CD4-positive, alpha-beta T cell treated with Interleukin-12 subunit alpha and Interleukin-12 subunit beta, for 1 hour (primary cell): ENCODE measurements at places on chromosomes 5 and 9.

DNA sequence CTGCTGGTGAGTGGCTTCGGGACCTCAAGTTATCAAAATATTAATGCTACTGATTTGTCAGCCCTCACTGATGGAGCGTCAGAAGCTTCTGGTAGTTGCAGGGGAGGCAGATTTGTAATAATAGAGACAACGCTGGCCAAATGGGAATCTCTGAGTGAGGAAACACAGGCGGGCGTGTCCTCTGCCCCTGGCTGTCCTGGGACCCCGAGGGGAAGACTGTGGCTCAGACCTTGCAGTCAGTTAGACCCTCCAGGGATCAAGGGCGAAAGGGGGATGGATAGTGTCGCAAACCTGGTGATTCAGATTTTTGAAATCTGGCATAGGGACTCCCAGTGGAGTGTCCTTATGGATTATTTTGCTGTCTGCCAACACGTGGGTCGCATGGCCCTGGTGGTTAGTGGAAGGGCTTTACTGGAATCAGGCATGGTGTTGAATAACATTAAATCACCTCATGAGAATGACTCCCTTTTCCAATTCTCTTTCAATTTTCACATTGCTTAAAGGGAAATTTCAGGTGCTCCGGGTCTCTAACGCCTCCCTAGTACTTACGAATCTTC lies 35.1 kb upstream of the NTNG2 start:
- no peak for DNase-seq

DNA sequence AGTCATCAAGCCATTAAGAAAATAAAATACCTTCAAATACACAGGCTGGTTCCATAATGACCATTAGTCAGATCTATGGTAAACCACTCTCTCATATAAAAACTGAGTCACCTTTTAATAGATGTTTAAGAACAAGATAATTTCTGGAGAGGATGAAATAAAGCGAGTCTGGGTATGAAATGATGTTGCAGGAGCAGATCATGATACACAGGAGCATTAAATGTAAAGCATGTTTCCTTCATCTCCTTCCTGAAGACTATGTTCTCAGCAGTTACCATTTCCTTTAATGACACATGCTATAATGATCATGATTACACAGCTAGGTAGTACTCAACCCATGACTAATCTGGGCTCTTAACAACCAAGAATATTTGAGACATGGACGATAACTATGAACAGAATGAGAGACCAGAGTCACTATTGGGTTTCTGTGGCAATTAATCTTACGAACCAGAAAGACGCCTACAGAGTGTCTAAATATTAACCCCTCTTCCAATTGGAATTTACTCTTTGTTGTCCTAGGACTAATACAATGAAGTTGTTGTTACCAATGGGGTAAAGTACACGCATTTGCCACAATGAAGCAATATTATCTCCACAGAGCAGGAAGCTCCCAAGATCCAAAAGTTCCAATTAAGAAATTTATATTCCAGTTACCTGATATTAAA lies 105.6 kb downstream of the NR6A1 start:
- DNase-seq, result no peak

DNA sequence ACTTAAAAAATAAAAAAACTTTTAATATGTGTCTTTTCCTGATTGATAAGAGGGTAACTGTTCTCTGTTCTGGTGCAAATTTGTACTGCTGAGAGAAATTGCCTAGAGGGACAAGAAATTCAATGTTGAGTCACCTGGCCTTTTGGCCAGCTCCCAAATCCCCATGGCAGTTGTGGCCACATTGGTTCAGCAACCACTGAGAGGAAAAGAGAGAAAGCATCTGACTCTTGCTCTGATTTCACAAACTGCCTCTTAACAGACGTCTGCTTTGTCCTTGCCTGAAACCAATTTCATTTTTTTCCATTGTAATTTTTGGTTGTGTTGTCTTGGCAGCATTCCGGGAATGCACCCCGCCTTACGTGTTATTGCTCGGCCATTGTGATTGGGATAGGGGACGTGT lies 42.4 kb downstream of the NTRK2 start:
- DNase-seq, result no peak

- no peak for DNase-seq
Measured at GRCh38 chr5:17314907-17315471, 97.6 kb downstream of the BASP1 start.

GRCh38 chr9:72294936-72295335 lies 70.1 kb downstream of the ZFAND5 start:
- DNase-seq, result no peak

DNA sequence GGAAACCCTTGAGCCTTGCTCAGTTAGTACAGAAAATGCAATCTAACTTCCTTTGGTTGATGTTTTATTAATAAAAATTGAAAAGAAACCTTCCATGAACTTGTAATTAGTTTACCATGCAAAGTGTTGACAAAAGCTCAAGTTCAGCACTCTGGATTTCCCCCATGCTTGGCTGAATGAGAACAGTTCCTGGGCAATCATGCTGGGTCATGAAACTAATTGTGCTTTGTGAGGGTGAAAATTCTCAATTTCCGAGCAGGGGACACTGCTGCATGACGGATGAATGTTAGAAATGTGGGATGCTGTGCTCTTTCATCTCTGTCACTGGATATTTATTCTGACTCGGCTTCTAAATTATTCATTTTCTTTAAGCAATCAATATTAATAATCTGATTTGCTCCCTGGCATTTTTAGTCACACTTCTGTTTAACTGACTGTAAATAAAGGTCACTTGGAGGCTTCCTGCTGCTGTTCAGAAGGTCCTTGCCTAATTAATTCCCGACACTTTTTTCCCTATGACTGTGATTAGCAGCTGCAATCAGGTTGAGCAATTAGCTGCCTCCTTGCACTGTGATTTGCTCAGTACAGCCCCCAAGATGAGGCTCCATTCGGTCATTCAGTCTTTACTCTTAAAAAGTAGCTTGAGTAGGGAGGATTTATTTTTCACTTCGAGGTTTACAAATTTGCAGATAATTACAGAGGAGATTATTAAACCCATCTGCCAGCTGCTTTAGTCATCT lies 678.1 kb upstream of the ZNF608 start:
- no peak for DNase-seq

DNA sequence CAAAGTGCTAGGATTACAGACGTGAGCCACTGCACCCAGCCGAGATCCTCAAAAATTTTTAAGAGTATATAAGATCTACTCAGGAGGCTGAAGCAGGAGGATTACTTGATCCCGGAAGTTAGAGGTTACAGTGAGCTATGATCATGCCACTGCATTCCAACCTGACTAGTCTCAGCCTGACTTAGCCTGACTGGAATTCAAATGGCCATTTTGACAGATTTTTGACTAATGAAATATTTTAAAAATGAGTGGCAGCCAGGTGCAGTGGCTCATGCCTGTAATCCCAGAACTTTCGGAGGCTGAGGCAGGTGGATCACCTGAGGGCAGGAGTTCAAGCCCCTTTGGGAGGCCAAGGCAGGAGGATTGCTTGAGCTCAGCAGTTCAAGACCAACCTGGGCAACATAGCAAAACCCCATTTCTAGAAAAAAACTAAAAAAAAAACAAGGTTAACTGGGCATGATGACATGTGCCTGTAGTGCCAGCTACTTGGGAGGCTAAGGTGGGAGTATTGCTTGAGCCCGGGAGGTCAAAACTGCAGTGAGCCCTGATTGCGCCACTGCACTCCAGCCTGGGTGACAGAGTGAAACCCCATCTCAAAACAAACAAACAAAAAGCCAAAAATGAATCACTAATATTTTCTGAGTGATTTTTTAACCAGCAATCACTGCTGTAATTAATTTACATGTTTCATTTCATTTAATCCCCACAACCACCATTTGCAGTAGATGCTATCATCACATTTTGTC lies 16.6 kb downstream of the ATOX1 start:
- DNase-seq, result no peak

DNA sequence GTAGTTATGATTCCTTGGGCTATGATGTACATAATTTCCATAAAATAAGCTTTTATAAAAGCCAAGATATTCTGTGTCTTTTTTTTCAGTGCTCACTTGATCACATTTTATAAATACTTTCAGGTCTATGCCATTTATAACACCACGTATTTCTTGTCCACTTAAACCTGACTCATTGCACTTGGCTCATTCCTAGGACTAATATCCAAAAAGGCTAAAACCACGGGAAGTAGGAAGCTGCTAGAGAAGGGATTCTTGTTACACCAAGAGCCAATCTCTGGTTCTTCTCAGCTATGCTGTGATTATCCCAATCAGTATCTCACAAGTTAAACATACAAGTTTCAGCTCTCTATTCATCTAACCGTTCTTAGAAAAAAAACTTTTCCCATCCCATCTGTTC lies 80.4 kb upstream of the CDH6 start:
- DNase-seq, result no peak

- no peak for DNase-seq
Measured at GRCh38 chr5:59745415-59745863, 148.1 kb downstream of the PDE4D start.

DNA sequence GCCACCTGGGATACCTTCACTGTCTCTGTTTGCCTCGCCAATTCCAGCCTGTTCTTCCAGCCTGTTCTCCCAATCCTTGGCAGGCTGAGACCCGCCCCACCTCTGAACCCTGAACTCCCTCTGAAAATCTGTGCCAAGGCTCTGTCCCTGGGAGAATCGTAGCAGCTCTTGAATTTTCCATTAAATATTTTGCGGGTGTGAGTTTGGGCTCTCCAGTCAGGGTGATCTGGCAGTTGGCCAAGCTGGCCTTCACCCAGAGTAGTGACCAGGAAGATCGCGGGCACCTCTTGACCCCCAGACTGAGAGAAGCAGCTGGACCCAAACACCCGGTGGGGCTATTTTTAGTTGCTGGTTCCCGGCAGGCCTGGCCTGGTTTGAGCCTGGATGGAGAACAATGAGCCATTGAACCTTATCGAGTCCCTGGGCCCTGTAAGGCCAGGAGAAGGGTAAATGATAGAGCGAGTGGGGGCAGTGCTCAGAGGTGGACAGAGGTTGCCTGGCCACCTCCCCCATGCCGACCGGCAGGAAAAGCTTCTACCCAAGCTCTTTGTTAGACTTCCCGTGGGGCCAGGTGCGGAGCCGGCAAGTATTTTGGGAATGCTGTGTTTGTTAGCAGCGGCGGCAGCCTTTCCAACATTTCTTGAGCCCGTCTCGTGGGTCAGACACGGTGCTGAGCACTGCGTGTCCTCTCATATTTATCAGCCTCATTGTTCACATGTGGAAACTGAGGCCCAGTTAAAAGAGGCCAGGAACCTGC lies 146.2 kb downstream of the RGS3 start:
- no peak for DNase-seq

GRCh38 chr9:32554107-32554506 lies 1.7 kb upstream of the TOPORS start:
- DNase-seq, result no peak

GRCh38 chr5:68519143-68519542 lies 303.6 kb downstream of the PIK3R1 start:
- no peak for DNase-seq

DNA sequence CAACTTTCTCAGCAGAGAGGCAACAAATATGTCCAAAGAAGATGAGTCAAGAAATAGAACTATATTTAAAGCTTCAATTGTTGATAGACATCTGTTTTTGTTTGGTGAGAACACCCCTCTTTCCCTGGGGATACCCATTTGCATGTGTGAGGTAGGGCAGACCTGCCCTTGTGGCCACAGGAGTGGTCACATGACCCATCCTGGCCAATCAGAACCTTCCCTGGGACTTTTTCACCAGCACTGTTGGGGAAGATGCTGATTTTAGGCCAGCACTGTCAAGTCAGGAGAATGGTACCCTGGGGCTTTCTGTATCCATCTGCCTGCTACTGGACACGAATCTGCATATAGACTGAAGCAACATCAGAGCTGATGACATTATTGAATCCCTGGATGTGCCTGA lies 211.2 kb downstream of the CDK5RAP2 start:
- no peak for DNase-seq

- no peak for DNase-seq
Measured at GRCh38 chr9:100579665-100580064, 1.8 kb downstream of the CAVIN4 start.

- no peak for DNase-seq
Measured at GRCh38 chr5:38032149-38032548, 192.3 kb upstream of the GDNF start.

DNA sequence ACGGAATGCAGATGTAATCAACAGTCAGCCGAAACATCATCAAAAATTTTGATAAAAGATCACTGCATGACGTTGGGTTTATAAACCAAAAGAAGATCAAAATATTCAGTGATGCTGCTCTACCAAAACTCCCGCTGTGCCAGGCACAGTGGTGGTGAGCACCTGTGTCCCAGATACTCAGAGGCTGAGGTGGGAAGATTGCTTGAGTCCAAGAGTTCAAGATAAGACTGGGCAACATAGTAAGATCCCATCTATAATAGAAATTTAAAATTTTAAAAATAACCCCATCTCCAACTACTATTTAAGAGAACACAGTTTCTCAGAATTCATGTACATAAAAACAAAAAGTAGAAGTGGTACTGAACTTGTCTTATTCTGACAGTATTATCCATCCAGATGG lies 3.8 kb downstream of the LMAN2 start:
- no peak for DNase-seq

DNA sequence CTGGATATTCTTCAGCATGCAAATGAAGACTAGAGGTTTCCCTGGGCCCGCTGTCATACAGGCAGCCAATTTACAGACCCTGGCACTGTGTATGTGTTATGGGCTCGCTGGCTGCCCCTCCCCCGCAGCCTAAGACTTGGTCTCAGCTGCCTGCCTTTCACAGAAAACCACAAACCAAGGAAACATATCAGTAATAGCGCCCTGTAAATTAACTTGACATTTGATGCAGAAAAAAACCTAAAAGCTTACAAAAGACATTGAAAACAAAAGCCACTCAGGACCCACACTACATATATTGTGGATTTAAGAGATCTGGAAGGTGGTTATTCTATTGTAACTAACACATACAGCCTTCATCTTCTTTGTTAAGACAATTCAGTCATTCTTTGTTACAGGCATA lies 287.0 kb upstream of the TMEM161B start:
- DNase-seq, result no peak

DNA sequence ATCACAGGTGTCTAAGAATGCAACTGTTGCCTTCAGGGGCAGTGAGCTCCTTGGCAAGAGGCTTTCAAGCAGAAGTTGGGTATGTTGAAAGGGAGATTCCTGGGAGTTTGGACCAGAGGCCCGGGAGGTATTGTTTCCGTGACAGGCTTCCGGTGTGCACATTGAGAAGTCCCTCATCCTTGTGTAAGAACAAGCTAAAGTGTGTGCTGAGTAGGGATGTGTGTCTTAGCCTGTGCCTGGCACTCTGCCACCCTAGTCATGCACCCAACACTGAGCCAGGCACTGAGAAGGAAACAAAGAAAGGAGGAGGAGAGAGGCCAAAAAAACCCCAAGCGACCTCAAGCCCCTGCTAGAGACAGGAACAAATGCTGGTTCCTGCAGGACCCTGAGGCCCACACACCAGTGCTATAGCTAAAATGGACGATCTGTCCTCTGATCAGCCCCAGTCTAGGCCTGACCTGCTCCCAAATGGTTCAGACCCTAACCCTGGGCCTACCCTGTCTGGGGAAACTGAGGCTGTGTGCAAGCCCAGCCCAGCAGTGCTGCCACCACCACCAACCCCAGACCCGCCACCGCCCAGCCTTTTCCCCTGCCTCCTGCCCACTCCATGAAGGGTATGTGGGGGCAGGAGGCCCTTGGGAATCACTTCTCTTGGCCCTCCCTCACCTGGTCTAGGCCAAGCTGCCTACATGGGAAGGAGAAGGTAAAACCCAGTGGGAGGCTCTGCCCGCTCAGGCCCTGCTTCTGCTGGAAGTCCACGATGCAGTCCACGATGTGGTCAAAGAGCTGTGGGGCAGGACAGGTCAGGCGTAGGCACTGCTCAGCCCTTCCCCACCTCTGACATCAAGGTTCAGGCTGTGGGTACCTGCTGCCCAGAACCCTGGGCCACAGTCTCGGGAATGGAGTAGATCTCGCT lies 12.6 kb downstream of the HK3 start:
- DNase-seq, result no peak
